ENCODE measurements at places on chromosomes 1 and 21.

DNA sequence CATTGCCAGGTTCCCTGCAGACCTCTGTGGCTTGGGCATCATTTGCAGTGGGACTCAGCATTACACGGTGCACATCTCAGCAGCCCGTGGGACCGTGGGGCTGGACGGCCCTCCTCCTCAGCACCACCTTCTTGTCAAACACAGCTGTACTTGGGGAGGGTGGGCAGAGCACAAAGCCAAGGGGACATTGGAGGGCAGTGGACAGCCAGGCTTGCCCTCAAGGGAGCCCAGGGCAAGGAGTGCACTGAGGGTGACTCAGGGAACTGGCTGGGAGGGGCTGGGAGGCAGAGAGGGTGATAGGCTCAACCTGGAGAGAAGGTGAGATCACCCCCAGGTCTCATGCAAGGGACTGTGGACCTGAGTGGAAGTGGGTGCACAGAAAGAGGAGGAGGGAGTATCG lies 3.4 kb downstream of the CAPN9 start:
- no peak for DNase-seq

DNA sequence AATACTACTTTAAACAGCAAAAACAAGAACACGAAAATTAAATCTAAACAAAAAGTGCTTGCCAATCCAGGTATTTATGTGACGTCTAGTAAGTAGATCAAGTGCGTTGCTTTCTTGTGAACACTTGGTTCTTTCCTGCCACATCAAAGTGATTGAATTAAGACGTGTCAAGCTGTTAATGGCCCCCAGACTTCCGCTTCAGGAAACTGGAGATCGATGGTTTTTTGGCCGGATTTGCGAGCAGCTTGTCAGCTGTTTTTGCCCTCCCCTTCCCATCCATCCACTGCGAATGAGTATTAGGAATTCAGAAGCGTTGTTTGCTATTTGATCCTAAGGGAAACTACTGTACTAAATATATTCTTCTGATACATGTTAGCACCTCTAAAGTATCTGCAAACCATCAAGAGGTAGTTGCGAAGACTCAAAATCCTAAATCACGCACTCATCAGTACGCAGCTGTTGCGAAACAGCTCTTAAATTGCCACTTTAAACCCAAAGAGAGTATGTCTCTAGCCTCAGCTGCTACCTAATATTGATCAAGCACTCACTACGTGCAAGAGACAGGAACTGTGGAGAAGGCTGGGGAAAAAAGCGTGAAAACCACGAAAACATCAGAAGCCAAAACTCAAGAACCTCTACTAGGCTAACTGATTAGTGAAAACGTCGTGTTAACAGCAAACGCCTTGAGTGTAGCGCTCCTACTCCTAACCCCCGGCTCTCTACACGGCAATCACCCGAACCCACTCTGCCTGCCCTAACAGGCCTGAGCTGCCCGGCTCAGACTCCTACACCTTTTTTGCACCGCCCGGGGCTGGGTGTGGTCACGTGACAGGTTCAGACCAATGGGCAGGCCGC lies 473 bp upstream of the BRDT start:
- DNase-seq: no peak

- no peak for DNase-seq
Observed at GRCh38 chr1:11825131-11825530, 19.1 kb downstream of the CLCN6 start.

- no peak for DNase-seq
Observed at GRCh38 chr1:42731585-42731984, 8.5 kb downstream of the CLDN19 start.

DNA sequence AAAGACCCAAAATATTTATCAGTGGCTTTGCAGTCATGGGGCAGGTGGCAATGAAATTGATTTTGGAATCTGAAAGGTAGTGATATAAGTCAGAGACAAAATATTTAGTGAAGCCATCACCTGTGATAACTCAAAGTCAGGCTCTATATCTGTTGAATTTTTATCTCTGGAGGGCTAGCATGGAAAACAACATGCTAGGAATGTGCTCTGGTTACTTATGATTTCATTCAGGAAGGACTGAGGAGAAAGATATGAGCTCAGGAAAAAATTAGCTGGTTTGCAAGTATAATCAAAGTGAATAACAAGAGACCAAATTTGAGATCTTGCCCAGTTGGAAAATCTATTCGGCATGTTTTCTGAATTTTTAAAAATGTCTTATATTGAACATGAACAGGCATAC lies 364.6 kb upstream of the LRRC7 start:
- DNase-seq: no peak

- DNase-seq: no peak
Observed at GRCh38 chr1:229147072-229147471, 123.8 kb upstream of the RAB4A start.

DNA sequence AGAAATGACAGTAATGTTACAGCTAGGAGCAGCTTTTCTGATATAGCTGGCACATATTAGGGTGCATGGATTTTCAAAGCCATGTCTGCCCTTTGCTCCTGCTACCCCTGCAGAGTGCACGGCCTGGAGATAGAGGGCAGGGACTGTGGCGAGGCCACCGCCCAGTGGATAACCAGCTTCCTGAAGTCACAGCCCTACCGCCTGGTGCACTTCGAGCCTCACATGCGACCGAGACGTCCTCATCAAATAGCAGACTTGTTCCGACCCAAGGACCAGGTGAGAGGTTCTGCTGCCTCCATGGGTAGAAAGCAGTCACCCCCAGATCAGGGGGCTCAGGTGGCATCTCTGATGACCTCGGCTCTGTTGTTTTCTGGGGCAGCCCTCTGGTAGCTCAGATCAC lies 9.8 kb downstream of the MTARC1 start:
- DNase-seq: no peak

DNA sequence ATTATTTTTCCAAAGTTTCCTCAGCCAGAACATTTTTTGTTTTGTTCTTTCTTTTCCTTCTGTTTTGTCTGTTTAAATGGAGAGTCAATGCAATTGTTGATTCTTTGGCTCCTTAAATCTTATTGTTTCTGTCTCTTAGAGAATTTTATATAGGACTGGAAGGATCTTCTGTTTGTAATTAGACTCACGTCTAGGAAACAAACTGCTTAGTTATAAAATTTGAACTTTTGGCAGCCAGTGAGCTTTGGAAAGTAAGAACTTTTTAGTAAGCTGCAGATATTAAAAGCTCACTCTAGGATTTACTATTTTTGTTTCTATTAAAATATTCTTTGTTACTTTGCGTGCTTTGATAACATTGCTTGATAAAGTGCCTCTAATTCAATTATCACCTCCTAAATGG lies 109.8 kb upstream of the HNRNPU start:
- no peak for DNase-seq

DNA sequence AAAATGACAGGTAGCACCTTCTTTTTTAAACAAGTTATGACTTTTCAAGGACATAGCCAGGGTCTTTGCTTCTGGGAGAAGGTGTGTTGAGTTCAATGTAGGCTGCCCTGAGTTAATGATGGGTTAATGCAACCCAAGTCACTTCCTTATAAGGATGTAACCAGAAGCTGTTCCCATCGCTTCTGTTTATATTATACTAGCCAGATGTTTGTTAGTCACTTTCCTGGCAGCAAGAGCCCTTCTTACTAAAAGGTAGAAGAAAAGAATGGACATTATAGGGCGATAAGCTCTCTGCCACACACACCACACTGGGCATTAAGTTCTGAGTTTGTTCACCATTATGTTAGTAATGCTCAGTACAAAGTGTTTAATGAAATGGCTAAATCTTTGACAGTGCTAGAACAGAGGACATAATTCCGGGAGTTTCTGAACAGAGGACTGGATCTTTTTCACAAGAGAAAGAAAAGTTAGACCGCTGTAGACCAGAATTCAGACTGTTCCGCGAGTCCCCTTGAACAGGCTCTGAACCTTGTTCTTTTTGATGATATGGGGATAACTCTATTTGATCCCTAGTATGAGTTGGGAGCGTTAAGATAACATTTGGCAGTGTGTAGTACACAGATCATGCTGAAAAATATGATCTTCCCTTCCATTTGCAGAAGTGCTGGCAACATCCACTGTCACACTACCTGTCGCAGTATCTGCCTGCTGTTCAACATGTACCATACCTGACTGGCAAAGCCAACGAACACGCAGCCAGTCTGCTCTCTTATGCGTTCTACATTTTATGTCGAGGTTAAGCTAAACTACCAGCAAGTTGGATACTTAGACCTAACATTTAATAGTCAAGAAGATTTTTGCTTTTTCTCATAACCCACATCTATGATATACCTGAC lies 41.0 kb downstream of the DEGS1 start:
- DNase-seq: no peak

DNA sequence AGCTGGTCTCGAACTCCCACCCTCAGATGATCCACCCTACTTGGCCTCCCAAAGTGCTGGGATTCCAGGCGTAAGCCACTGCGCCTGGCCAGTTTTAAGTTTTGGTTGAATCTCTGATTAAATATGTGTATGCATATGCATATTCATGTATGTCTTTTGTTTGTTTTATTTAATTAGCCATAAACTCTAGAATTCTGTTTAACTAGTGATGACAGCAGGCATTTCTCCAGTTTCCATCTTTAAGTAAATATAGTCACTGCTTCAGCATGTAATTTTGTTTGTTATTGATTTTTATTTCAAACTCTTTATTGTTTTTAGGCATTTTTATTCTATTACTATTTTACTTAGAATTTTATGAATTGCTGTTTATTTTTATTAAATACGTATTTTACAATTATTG lies 58.0 kb downstream of the NUF2 start:
- DNase-seq: no peak

- DNase-seq: no peak
Observed at GRCh38 chr1:14149431-14149830, 449.1 kb upstream of the KAZN start.

- no peak for DNase-seq
Observed at GRCh38 chr1:2045468-2046173, 4.6 kb upstream of the PRKCZ start.

GRCh38 chr1:20362856-20363255 lies 72.2 kb downstream of the VWA5B1 start:
- no peak for DNase-seq

GRCh38 chr1:168260393-168260792 lies 20.3 kb upstream of the TBX19 start:
- no peak for DNase-seq

Data from activated naive CD4-positive, alpha-beta T cell treated with anti-CD3 and anti-CD28 coated beads, Interleukin-2, amount 50 U/mL, for 72 hours (primary cell).